ENCODE measurements at places on chromosomes 3 and 15.
A peak's percentile ranks its signal among the peaks of the same experiment; 100 is the strongest.

GRCh38 chr3:79467721-79468120 lies 300.1 kb downstream of the ROBO1 start:
- no peak for DNase-seq

GRCh38 chr3:196697270-196697669 lies 14.8 kb downstream of the CEP19 start:
- DNase-seq, result no peak

GRCh38 chr3:151321526-151321925 lies 4.9 kb upstream of the GPR87 start:
- no peak for DNase-seq

DNA sequence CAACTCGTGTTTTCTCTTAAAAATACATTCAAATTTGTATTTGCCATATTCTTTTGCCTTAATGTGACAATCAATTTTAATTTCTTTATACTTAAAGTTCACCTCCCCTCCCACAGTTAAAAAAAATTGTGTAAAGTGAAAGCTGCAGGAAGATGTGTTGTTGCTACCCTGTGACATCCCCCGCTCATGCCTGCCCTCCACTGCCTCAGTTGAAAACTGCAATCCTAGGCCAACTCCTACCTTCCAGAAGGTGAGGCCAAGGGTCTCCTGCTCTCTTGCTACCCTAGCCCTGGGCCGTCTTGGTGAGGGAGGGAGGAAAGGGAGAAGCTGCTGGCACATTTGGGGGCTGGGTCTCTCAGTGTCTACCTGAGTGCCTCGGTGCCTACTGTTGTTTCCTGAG lies 57.0 kb upstream of the CMTM7 start:
- peak; percentile 45 for DNase-seq

- no peak for DNase-seq
Observed at GRCh38 chr3:144549166-144549565, 577.5 kb downstream of the DIPK2A start.

- DNase-seq, result no peak
Observed at GRCh38 chr3:121651684-121652083, 9.0 kb downstream of the HCLS1 start.

DNA sequence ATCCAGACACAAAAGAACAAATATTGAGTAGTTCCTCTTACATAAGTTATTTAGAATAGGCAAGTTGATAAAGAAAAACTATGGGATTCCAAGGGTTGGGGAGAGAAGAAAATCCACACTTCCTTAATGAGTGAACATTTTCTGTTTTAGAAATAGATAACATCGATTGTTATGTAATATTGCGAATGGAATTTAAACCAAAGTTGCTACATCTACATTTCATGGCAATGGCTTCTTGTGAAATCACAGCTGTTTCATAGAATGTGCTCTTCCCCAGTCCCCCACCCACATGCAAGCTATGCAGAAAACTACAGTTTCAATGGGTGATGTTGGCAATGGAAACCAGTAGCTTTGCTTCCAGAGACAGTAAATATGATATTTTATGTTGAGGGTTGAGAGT lies 1639.5 kb downstream of the SI start:
- no peak for DNase-seq

GRCh38 chr3:158935846-158936245 lies 134.0 kb downstream of the MFSD1 start:
- DNase-seq, result no peak

DNA sequence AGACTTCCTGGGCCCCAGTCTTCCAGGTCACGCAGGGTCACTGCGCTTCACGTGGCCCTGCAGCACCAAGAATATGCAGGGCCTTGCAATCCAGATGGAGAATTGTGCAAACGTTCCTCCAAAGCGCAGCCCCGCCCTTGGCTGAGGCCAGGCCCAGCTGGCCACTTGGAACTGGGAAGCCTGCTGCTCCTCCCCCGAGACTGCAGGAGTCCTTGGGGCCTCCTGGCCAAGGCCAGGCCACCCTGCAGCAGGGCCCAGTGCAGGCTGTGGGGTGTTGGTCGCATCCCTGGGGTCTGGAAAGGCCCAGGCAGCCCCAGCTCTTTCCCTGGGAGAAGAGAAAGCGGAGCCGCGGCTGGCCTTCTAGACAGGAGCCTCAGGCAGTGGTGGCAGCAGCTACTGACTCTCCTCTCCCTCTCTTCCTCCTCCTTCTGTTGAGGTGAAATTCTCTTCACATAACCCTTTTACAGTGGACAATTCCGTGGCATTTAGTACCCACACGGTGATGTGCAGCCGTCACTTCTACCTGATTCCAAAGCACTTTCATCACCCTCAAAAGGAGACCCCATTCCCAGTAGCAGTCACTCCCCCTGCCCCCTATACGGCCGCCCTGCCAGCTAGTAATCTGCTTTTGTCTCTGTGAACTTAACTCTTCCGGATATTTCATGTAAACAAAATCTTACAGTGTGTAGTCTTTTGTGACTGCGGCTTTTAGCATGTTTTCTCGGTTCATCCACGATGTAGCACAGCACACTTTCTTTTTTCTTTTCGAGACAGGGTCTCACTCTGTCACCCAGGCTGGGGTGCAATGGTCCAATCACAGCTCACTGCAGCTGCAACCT lies 103.9 kb downstream of the TMEM266 start:
- DNase-seq, result no peak

GRCh38 chr3:76940181-76940770 lies 99.6 kb upstream of the ROBO2 start:
- no peak for DNase-seq

DNA sequence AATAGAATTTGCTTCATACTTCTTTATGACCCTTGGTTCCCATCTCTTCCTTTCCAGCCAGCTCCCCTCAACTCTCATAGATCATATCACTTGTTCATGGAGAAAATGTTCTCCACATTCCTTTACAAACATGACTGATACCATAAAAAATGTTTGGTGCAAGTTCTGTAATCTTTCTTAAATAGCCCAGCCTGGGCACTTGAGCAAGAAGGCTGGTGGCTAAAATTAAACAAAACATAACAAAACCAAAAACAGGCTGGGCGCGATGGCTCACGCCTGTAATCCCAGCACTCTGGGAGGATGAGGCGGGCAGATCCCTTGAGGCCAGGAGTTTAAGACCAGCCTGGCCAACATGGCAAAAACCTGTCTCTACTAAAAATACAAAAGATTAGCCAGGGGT lies 8.9 kb upstream of the POLR2M start:
- no peak for DNase-seq

DNA sequence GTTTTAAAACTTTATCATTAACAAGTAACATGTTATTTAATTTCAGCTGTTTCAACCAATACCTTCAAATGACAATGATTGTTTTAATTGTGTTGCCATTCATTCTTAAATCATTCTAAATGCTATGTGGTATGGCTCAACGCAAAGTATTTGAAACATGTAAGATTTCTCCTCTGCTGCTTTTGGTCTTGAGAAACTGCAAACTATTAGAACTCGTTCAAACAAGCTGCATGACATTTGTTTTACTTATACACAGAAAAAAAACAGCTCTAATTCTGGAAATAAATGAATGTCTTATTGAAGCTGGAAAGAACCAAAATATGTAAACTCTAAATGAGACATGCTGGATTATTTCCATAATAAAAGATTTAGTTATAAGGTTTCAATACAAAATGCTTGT lies 29.3 kb downstream of the FBN1 start:
- DNase-seq, result no peak
